ENCODE measurements at places on chromosomes 6 and 20. TPM values are rescaled to one million over a fixed set of nuclear protein-coding genes. Genes with fewer than 3 reads are reported as not detected.

DNA sequence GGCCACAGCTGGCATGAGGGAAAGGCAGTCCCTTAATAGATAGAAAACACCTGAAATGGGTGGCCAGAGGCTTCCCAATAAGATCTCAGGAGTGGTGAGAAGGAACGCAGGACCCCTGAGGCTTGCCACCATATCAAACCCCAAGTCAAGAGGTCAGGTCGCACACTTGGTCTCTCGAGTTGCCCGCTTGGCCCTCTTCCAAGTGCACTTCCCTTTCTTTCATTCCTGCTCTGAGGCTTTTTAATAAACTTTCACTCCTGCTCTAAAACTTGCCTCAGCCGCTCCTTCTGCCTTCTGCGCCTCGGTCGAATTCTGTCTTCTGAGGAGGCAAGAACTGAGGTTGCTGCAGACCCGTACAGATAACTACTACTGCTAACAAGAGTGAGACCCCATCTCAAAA, 64.2 kb downstream of the SLC2A10 start:
- no peak for DNase-seq

DNA sequence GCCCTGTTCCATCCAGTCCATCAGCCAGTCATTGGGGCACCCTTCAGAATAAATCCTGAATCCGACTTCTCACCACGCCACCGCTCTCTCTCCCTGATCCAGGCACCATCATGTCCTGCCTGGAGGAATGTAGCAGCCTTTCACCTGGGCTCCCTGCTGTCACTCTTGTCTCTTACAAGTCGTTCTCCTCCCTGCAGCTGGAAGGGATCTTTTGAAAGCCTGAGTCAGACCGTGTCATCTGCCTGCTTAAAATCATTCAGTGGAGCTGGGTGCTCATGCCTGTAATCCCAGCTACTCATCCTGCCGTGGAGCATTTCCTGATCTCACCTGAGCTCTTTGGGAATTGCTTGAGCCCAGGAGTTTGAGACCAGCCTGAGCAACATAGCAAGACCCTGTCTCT, 19.2 kb upstream of the KCNG1 start:
- no peak for DNase-seq

The CDKN1A gene
- 133 TPM for total RNA-seq

The PHACTR1 gene
- total RNA-seq, result 5.8 TPM

The TGM3 gene
- not detected for total RNA-seq

The TENT5A gene
- 6.9 TPM for total RNA-seq
